ENCODE measurements at places on chromosomes 16 and 17.
A peak's percentile ranks its signal among the peaks of the same experiment; 100 is the strongest.

- peak; percentile 57 for DNase-seq
These were observed 11.1 kb upstream of the CD300LD start for GRCh38 chr17:74603037-74603635.

- DNase-seq = no peak
These were observed 9.7 kb downstream of the HPR start for GRCh38 chr16:72072514-72073342.

DNA sequence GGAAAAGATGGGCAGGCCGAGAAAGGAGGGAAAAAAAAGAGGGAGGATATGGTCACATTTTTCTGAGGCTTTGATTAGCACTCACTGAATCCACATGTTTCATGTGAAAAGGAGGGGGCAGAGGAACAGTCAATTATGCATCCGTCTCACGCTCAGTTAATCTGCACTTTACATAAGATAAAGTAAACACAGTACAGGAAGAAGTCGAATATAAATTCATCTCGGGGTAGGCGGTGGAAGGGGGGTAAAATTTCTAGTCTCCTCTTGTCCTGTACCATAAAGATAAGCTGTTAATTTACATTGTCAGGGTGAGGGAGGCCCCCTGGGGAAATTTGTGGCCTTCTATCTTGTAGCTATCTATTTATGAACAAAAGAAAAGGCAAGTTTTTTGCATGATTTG, 73.1 kb upstream of the CES5A start:
- DNase-seq = no peak

DNA sequence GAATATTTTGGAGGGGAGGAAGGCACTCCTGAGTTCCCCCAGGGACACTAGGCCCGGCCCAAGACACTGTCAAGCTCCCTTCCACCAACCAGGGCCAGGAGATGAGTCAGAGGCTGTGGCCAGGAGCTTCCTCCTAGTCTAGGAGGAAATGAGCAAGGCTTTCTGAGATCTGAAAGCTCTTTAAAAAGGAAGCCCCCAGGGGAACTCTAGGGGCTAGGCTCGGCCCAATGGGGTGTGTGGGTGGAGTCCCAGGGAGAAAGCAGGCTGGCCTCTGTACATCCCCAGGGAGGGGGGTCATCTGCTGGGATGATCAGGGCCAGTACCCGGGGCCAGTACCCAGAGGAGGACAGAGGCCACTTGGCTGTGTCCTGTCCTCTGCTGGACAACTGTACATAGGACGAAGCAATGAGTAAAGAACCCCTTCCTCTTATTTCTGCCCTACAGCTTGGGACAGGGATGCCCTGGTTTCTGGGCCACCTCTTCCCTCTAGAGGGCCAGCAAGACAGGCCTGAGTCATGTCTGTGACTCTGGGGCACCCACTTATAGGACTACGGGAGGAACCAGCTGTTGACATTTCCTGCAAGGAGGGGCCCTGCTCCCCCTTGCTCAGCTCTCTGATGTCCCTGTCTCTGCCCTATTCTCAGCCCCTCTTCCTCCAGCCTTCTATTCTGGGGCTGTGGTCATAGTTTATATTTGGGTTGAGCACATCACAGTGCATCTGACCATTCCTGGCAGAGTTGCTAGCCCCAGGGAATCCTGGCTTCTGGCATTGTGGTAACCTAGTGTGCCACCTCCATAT, 2.7 kb downstream of the FHOD1 start:
- peak; percentile 70 for DNase-seq

- no peak for DNase-seq
These were observed 12.1 kb downstream of the HEATR9 start for GRCh38 chr17:35856603-35857002.

- DNase-seq = no peak
These were observed 6.7 kb downstream of the PLA2G15 start for GRCh38 chr16:68251832-68252231.

GRCh38 chr16:85629853-85630252, 16.7 kb downstream of the GSE1 start:
- DNase-seq = no peak

- DNase-seq = no peak
These were observed 917 bp upstream of the TBX2 start for GRCh38 chr17:61398721-61399130.

DNA sequence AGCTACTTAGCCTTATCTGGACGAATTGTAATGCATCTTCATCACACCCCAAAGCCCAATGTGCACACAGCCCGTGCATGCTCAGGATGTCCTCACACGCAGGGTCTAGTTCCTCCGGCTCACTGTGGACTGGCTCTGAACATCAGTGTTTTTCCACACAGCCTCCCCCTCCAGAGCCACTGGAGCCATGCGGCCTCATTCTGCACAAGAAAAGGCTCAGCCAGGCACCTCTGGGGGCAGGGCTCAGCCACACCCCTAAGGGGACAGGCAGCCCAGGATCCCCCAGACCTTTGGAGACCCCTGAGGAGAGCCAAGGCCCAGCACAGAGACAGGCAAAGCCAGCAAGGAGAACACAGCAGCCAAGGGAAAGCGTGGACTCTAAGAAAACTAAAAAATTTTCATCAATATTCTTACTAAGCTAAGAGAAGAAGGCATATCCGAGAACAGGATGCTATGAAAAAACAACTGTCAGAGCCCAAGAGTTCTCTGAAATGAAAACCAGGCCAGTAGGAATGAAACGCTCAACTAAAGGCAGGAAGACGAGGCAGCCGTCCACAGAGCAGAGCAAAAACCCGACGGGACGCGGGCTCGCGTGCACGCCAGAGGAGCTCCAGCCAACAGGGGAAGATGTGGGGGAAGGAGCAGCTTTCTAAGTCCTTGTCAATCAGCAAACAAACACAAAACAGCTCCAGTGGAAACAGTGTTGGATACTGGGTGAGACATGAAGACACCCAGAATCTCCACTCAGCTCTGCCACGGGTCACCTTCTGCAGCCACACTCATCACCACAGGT, 34.5 kb downstream of the MAP1LC3B start:
- no peak for DNase-seq

GRCh38 chr16:78462288-78463208, 363.1 kb downstream of the WWOX start:
- DNase-seq = no peak

DNA sequence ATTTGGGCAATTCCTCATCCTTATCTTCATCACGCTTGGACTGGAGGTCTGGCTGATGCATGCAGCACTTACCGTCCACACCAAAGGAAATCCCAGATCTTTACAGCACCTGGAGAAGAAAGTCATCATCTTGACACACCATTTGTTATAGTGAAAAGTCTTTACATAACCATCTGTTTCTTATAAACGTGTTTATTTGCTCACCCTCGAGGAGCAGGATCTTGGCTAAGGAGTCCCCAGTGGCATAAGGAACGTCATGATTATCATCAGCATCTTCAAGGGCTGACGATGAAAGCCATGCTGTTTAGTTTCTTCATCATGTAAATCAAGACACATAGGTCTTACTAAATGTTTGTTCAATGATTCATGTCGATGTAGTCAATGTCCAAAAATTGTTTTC, 248.8 kb upstream of the ELAC2 start:
- no peak for DNase-seq

Measured in GDM1 (cell line).